T-cell (primary cell): ENCODE measurements at places on chromosomes 2 and 18. TPM values are rescaled to one million over a fixed set of nuclear protein-coding genes. Genes with fewer than 3 reads are reported as not detected.

DNA sequence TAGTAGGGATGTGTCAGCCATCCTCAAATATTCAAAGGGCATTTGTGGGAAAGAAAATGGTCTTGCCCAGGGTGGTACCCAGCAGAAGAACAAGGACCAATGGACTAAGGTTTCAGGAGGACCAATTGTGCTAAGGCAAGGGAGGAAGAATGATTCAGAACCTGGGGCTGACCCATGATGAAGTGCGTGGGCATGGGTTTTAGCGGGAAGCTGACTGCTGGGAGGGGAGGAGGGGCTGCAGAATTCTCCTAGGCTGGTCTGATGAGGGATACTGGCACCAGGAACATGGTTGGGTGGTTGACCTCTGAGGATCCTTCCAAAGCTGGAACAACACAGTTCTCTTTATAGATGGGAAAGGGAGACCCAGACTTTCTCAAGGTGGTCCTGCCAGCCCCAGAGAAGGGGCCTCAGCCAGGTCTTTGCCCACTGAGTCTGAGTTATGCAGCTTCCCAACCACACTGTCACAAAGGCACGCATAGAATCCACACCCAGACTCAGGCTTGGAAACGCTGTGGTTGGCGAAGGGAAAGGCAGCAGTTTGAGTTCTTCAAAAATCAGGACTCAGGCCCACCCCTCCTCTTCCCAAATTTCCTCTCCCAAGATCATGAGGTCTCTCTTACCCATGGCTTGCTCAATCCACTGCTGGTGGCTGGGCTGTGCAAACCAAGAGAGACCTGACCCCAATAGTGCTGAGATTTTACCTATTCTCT, 37.3 kb downstream of the MARCO start:
- no peaks in the 10 kb centered on the region for H3K4me1 ChIP-seq
- no peak for DNase-seq
- peaks cover 2% of the 10 kb centered on the region for H3K27me3 ChIP-seq
- H3K27ac ChIP-seq, result no peak overlapping the region
- H3K36me3 ChIP-seq, result no peaks in the 10 kb centered on the region

- H3K4me1 ChIP-seq, result no peaks in the 10 kb centered on the region
- no peaks in the 10 kb centered on the region for H3K27me3 ChIP-seq
- H3K4me3 ChIP-seq, result no peak overlapping the region
- DNase-seq, result no peak
- no peak overlapping the region for H3K27ac ChIP-seq
- H3K36me3 ChIP-seq, result no peaks in the 10 kb centered on the region
Observed at GRCh38 chr2:189952536-189953109, 109.9 kb downstream of the MSTN start.

DNA sequence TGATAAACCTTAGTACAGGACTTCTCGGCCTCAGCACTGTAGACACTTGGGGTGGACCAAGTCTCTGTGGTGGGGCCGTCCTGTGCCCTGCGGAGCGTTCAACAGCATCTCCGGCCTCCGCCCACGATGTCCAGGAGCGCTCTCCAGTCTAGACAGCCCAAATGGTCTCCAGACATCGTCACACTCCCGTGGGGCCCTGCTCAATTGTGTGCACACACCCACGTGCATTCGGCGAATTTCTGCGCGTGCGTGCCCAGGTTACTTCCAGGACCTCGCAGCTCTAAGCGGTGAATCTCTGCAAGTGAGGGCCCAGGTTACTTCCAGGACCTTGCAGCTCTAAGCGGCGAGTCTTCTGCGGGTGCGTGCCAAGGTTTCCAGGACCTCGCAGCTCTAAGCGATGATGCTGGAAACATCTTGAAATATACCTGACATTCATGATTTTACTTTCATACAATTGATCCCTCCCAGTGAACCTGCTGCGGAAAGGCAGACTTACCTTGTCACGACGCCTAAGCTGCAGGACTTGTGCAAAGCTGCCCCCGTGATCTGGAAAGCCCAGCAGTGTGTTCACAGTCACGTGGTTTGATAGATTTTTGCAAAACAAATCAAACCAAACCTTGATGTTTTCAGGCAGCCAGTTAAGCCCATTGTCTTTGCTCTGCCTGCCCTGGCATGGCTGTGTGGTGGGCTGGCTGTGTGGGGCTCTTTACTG, 16.1 kb upstream of the OTOS start:
- H3K27ac ChIP-seq, result no peak overlapping the region
- no peaks in the 10 kb centered on the region for H3K36me3 ChIP-seq
- DNase-seq, result no peak
- no peaks in the 10 kb centered on the region for H3K4me1 ChIP-seq

DNA sequence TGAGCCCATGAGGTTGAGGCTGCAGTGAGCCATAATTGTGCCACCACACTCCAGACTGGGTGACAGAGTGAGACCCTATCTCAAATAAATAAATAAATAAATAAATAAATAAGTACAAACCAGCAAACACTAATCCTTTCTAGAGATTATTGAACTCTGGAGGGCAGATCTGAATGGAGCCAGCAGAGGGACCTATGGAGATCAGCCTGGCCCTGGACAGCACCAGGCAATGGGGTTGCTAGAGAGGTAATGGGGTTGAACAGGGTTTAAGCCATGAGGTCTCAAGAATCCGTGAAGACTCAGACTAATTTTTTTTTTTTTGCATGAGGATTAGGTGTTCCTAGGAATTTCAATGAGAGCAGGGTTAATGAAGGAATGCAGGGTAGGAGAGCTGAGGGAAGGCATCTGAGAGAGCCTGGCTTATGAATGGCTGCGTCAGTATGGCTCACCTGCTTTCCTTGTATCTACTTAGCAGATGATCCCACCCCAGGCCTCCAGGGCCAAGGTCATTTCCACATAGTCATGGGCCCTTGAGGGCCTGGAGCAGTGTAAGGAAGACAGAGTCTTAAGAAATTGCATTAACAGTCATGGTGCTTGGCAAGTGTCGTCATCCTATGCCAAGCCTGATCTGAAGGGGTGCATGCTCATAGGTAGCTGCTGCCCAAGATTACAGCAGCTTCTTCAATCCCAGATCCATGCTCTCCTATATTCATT, 34.6 kb upstream of the IL37 start:
- H3K4me1 ChIP-seq, result peaks cover 6% of the 10 kb centered on the region
- no peak overlapping the region for H3K27ac ChIP-seq
- H3K27me3 ChIP-seq, result no peaks in the 10 kb centered on the region
- no peak overlapping the region for H3K4me3 ChIP-seq
- no peak for DNase-seq

DNA sequence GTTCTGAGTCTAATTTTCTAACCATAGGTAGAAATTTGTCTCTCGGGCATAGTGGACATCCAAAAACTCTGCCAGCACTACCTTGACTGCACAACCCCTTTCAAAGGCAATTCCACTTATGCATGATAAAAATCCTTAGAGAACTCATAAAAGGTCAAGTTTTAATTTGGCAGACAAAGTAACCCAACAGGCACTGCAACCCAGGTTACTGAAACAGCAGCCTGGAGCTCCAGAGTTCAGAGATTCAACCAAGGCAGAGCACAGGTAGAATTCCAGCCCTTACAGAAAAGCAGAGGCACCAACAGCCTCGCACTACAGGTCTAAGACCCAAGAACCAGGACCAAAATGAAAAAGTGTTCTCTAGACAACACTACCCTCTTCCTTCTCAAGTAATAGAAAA, 1.8 kb downstream of the DTNB start:
- no peak for DNase-seq
- H3K27ac ChIP-seq, result no peak overlapping the region
- no peaks in the 10 kb centered on the region for H3K27me3 ChIP-seq
- peaks cover 21% of the 10 kb centered on the region for H3K4me1 ChIP-seq
- H3K36me3 ChIP-seq, result no peaks in the 10 kb centered on the region

DNA sequence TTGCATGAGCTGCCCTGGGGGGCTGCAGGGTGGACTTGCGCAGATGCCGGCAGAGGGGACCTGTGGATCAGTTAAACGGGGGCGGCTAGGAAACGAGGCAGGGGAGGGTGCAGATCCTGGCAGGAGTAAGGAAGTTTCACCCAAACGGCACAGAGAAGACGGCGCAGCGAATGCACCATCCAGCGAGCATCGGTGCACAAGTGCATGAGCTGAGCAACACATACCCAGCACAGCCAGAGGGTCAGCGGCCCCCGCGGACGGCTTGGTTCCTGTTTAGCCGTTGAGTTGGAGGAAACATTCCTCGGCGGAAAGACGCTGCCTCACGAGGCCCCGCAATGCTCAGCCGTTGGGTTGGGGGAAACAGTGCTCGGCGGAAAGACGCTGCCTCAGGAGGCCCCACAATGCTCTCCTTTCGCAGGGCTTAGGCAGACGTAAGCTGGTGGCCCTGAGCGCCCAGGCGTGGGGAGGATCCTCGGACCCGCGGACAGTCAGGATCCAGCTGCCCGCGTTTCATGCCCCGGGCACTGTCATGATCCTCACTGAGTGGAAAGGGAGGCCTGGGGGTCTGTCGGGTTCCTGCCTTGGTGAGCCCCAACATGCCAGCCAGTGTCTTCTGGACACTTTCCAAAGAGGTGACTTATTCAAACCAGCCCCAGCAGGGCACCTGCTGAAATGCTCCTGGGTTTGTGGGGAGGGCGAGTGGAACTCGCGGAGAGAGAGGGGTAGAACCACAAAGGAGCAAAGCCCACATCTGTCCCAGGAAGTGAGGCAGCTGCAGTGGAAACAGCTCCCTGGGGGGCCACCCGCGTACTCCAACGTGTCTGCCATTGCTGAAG, 86.3 kb downstream of the NDUFA10 start:
- H3K36me3 ChIP-seq, result no peaks in the 10 kb centered on the region
- no peak overlapping the region for H3K4me3 ChIP-seq
- H3K27ac ChIP-seq, result no peak overlapping the region
- no peaks in the 10 kb centered on the region for H3K27me3 ChIP-seq
- no peak for DNase-seq

The TET3 gene
- total RNA-seq, result 25.1 TPM
